ENCODE measurements at places on chromosomes 2 and 18.

DNA sequence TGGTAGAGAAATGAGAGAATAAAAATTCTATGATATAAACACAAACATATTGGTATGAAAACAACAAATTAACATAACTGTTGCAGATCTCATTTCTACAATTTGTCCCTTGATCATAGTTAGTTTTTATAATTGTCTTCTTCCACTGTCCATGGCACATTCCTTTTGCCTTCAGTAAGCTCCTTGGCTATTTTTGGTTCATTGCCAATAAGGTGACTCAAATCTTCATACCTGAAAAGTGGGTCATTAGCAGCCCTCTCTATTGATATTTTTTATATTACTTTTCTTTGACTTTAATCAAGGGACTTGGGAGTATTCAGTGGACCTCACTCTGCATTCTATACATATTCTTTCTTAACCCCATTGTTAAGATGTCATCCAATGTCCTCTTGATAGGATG, 552.9 kb downstream of the TDRD15 start:
- no peak for DNase-seq

GRCh38 chr2:10457846-10458598, 9.9 kb upstream of the ODC1 start:
- peak; percentile 54 for DNase-seq

- DNase-seq, result no peak
Measured at GRCh38 chr2:240782221-240782885, 37.7 kb downstream of the KIF1A start.

DNA sequence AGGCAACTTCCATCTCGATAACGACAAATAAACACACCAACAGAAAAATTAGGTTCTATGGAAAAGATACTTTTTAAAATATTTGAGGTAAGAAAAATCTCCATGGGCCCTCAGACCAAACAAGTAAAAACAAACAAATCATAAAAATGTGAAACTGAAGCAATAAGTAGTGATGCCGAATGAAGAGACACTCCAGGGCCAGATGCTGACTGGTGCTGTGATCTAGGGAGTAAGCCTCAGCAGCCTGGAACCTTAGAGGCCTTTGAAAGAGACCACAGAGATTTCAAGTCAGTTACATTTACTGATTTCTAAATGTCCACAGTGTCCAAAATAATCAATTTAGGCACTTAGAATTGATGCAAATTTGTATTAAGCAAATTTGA, 1144.7 kb downstream of the CNTNAP5 start:
- DNase-seq, result no peak

DNA sequence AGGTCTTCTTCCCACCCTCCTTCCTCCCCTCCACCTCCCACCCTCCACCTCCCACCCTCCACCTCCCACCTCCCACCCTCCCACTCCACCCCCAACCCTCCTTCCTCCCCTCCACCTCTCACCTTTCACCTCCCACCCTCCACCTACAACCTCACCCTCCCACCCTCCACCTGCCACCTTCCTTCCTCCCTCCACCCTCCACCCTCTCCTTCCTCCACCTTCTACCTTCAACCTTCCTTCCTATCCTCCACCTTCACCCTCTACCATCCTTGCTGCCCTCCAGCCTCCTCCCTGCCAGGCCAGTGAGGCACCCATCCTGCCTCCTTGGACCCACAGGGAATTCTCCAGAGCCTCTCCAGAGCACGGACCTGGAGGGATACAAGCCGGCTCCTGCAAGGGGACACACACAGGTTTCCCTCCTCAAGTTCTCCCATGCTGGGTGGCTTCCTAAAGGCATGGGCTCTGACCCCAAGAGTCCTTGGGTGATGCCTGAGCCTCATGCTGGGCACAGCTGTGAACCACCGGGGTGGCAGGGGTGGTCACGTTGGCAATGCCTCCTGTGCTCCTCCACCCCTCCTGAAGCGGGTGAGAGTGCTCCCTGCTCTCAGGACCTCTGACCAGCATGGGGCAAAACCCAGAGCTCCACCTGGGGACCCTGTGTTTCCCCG, 293.0 kb downstream of the NDUFA10 start:
- no peak for DNase-seq

DNA sequence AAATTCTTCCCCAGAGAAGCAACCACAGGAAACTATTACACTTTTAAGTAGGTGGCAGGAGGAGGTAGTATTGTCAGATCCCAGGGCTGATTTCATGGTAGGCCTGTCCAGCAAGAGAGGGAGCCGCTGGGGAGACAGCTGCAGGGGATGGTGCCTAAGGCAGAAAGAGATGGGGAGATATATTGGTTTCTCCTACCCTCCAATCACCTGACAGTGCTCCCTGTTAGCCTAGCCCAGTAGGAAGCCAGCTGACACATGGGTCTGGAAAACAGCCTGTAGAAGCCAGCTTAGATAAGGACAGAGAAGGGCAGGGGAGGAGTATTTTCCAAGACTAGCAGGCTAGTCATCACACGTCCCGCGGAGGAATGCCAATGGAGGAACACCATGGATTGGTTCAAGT, 8.2 kb upstream of the SPOPL start:
- DNase-seq, result no peak

DNA sequence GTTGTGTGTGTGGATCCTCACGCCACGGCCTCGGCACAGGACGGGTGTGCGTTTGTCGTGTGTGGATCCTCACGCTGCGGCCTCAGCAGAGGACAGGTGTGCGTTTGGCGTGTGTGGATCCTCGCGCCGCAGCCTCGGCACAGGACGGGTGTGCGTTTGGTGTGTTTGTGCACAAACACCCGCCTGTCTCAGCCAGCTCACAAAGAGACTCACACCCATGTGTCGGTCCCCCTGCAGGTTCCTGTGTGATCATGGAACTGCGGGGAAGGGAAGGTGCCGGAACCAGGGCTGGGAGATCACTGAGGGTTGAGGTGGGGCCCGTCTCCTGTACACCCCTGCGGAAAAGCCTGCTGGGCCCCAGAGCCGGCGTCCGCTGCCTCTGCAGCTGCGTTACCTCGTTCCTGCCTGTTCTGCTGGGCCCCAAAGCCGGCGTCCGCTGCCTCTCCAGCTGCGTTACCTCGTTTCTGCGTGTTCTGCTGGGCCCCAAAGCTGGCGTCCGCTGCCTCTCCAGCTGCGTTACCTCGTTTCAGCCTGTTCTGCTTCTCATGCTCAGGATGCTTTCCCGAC, 53.6 kb downstream of the CTDP1 start:
- DNase-seq, result no peak
